ENCODE measurements at places on chromosomes 12 and 14.

- DNase-seq: no peak
Observed at GRCh38 chr12:68113644-68114043, 45.9 kb downstream of the IFNG start.

- no peak for DNase-seq
Observed at GRCh38 chr14:94738751-94739150, 31.2 kb downstream of the GSC start.

DNA sequence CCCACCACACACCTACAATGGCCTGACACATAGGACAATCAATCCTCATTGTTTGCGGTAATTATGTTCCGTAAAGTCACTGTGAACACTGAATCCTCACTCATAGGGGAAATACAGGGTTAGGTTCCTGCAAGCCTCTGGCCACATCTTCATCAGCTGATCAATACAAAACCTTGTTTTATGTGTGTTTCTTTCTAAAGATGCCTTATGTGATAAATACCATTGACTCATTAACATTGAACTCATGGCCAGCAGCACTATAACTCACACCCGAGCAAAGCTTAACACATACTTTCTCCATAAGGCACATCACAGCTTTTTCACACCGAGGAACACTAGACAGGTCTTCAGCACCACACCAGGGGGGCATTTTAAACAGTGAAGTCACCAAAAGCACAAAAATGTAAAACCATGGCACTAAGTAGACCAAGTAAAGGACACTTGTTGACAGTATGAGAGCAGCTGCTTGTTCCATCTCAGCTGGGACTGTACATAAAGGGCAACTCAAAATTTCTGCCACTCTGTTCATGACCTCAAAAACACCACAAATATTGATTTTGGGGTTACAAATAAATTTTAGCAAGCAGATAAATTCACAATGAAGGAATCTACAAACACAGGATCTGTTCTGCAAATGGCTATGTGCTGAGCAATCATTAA lies 60.5 kb downstream of the ESR2 start:
- no peak for DNase-seq

DNA sequence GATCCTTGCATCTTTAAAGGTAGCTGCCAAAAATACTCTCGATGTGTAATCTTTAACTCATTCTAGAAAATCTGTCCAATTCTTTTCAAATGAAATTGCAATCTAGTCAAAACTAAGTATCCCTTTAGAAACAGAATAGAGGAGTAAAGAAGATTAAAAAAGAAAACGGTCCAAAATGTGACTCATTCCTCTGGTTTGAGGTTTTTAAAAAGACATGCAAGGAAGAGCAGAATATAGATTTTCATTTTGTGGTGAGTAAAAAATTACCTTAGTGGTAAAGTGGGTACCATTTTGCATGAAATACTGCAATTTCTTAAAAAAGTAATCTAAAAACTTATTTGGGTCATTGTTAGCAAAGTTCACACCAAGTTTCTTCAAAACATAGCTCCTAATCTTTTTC lies 108.4 kb downstream of the BRMS1L start:
- no peak for DNase-seq

DNA sequence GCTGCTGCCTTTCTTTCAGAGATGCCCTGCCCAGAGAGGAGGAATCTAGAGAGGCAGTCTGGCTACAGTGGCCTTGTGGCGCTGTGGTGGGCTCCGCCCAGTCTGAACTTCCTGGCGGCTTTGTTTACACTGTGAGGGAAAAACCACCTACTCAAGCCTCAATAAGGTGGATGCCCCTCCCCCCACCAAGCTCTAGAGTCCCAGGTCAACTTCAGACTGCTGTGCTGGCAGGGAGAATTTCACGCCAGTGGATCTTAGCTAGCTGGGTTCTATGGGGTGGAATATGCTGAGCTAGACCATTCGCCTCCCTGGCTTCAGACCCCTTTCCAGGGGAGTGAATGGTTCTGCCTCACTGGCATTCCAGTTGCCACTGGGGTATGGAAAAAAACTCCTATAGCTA lies 25.6 kb downstream of the SPATA7 start:
- no peak for DNase-seq

- DNase-seq: peak; percentile 58
Observed at GRCh38 chr12:122980183-122981035, at the start of gene ARL6IP4. Gene ARL6IP4 (plus strand): TSS chr12:122980681. CDS start chr12:122981140, 459 bp downstream.

GRCh38 chr14:61203081-61203753 lies 77.9 kb downstream of the TMEM30B start:
- no peak for DNase-seq

DNA sequence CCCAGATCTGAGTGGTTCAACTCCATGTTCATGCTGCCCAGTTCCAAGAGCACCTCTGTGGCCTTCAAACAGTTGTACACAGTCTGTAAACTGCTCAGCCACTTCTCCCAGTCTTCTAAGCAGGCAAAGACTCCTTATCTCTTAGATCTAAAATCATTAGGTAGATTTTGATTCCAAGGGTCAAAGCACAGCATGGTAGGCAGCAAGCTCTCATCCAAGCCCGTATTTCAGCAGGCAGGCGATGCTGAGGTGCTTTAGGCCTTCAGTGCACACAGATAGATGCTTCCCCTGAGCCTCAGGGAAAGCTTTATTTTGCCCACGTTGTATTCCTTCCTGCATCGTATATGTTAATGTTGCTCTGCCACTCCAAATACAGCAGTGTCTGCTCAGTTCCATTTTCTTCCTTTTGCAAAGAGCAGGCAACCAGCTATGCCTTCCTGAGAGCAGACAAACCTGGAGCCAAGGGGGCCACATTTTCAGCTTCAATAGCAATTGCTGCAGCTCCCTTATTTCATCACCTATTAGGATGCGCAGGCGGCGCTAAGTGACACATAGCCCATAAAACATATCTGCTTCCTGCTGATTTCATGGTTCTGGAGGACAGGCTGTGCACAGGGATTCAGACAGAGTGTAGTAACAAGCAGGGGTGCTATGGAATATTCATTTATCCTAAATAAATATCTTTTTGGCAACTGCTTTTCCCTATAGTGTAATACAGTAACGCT lies 67.5 kb downstream of the ETV6 start:
- DNase-seq: no peak

DNA sequence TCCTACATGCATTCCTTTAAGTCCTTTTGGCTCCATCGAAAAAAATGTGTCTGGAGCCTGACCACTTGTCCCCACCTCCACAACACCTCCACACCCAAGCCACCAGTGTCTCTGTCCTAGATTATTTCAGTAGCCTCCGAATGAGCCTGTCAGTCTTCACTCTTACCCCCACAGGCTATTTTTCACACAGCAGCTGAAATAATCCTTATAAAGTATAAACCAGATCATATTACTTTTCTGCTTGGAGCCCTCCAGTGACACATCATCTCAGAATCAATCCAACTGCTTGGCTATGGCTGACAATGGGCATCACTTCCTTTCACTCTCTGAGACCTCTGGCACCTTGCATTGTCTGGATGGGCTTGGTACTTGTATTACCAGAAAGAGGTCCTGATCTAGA lies 44.9 kb downstream of the BBS10 start:
- no peak for DNase-seq

- no peak for DNase-seq
Observed at GRCh38 chr14:36518586-36519430, 1.2 kb downstream of the NKX2-1 start.

- DNase-seq: no peak
Observed at GRCh38 chr12:59833408-59833807, 237.6 kb downstream of the SLC16A7 start.

DNA sequence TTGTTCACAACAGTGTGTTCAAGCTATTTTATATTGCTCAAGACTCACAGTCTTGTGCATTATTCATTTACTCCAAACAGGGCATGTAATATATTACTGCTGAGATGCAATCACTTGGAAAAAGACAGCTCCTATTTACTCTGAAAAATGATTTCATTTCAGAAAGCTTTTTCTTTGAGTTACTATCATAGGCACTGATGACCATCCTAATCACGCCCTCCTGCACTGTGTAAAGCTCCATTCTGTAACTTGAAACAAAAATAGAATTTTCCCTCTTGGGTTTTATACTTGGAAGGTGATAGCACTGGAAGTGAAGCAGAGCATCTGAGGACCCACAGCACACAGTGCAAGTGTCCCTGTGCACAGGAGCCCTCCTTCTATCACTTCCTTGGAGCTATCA lies 55.6 kb downstream of the RTN1 start:
- no peak for DNase-seq

DNA sequence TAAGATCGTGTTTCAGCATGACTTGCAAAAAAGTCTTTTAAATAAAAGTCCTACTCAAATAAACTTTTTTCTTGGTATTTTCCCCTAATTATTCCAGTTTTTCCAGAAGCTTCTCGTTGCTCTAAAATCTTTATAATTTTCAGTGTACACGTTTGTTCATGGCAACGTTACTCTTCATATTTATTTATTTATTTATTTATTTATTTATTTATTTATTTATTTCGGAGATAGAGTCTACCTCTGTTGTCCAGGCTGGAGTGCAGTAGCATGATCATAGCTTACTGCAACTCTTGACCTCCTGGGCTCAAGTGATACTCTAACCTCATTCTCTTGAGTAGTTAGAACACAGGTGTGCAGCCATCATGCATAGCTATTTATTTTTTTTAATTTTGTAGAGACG lies 438.3 kb upstream of the MDGA2 start:
- no peak for DNase-seq

GRCh38 chr12:127888943-127889719 lies 377.8 kb upstream of the TMEM132C start:
- no peak for DNase-seq

DNA sequence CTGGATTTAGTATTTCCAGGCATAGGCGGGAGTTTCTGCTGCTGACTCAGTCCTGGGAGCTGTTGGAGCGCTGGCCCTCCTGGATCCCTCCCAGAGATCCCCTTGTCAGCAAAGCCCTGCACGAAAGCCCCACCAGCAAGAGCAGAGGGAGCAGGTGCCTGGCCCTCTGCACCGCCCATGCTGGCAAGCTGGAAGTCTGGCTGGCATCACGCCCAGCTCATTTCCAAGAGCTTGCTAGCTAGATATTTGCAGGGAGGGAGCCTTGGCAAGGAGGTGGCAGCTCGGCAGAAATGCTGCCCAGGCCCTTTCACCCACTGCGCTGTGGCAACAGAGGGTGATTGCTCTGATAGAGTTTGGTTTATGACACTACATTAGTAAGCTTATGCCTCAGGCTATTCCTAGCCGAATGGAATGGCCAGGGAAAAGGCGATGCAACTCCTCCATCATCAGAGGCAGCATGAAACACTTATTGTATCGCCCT lies 193.9 kb downstream of the EMP1 start:
- no peak for DNase-seq

- no peak for DNase-seq
Observed at GRCh38 chr12:26466726-26467125, 271.4 kb downstream of the SSPN start.

- no peak for DNase-seq
Observed at GRCh38 chr14:69355607-69356281, 42.4 kb downstream of the ERH start.

DNA sequence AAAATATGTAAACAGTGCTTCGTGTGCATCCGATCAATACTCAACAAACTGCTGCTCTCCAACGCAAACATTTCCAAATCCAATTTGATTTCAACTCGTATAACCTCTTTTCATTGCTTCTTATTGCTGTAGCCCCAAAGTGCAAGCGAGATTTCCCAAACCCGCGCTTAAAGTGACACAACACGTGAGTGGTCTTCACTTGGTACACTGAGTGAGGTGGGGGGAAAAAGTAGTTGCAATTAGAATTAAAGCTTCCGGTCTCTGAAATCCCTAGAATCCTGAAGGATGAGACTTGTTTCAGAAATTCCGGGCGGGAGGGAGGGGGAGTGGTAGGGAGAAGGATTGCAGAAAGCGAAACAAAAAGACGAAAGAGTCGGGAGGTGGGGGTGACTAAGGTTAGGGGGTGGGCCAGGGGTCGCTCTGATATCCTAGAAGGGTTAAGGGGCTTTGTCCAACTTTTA lies 387.5 kb downstream of the BCAT1 start:
- no peak for DNase-seq

GRCh38 chr12:93877446-93877845 lies 200.3 kb downstream of the CRADD start:
- no peak for DNase-seq

DNA sequence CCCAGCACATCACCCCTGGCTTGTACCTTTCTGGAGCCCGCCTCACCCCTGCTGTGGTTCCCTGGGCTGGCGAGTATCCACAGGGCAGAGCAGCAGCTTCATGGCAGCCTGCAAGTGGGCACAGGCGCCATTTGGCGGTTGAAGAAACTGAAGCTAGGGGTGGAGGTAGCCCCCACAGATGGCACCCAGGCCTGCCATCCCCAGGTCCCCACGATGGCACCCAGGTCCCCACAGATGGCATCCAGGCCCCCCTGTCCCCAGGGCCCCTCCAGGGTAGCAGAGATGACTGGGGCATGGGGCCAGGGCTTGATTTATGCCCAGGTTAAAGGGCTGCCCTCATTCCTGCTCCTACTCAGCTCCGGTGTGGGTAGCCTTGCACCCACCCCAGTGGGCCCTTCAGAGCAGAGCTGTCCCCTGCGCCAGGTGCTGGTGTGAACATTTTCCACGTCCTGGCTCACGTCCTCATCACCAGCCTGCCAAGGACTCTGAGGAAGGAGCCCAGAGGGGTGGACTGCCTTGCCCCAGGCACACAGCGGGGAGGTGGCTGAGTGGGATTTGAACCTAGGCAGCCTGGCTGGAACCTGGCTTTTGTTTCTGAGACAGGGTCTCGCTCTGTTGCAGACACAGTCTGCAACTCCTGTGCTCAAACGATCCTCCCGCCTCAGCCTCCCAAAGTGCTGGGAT lies 8.7 kb downstream of the MMP17 start:
- DNase-seq: no peak

DNA sequence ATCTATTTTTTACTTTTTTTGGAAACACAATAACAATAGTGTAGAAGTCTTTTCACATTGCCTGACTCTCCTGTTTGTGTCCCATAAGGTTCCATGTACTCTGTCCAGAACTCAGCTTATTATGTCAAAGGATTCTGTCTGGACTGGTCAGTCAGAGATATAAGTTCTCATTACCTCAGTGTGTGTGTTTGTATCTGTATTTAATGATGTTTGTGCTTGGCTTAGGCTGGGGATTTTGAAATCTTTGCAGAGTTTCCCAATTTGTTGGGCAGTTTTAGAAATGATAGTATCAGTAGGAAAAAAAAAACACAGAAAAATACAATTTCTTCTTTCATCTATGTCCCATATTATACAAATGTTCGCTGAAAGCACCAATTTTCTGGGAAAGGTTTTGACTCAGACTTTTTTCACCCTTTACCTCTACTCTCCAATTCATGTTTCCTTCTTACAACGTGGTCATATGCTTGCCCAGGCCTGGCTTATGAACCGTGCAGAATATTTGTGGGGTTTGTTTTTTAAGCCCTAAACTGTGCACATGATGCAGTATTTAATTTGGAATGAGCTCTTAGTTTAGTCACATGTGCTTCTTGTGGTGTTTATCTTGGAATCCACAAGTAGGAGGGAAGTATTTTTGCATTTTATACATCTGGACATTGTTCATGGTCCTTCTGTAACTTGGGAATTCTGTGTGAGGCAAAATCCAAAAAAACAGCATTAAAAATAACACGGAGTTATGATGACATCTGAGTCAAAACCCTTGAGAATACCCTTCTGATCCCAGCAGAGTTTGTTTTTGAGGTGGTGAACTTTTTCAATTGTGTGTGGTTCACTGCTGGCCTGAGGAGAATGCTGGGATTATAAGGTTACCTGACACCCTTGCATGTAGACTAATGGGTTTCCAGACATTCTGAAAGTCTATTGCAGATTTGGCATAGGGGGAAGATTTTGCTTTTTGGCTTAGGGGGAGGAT lies 121.2 kb downstream of the RAD51B start:
- no peak for DNase-seq

GRCh38 chr12:94297096-94297699 lies 148.8 kb downstream of the PLXNC1 start:
- no peak for DNase-seq
